Progenitor cell of endocrine pancreas (in vitro differentiated cells): ENCODE measurements at places on chromosomes 1 and 21. TPM values are rescaled to one million over a fixed set of nuclear protein-coding genes. Genes with fewer than 3 reads are reported as not detected.

MPL gene
- total RNA-seq = 0.31 TPM in 1 of 2 replicates, not detected in the other

DNA sequence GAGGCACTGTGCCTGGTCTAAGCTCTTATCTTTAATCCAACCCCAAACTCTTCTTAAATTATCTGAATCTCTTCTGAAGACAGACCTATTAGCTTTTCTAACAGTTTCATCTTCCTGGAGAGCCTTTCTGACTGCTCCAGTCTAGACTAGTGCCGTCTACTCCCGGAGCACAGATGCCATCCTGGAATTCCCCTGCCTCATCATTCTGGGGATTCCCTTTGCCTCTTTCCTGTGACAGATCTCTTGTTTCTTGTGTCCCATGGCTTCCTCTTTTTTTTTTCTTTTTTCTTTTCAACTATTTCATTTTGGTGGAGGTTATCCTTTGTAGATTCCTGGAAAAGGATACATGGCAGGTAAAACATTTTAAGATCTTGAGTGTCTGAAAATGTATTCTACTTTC lies 11.7 kb downstream of the SEMA4A start:
- H3K27me3 ChIP-seq = peaks cover 11% of the 10 kb centered on the region
- no peak for DNase-seq
- peaks cover 2% of the 10 kb centered on the region for H3K36me3 ChIP-seq
- no peak overlapping the region for H3K27ac ChIP-seq
- H3K4me1 ChIP-seq = peaks cover 6% of the 10 kb centered on the region

DNA sequence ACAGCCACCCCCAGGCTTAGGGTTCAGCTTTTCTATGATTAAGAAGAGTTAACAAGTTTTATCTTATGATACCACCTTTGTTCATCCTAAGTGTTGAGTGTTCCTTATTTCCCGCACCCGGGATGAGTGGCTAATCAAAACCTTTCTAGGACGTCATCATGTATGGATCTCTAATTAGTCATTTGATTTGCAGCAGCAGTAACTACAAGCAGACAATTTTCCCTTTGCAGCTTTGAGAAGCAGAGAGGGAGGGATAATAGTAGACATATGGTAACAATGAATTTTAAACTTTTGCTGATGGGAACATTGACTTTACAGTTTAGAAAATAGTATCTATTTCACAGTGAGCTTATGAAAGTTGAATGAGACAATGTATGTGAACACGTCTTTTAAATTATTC lies 30.8 kb upstream of the SLC35F3 start:
- no peaks in the 10 kb centered on the region for H3K36me3 ChIP-seq
- no peaks in the 10 kb centered on the region for H3K4me1 ChIP-seq
- H3K27ac ChIP-seq = no peak overlapping the region
- peaks cover 3% of the 10 kb centered on the region for H3K27me3 ChIP-seq
- H3K4me3 ChIP-seq = no peak overlapping the region
- no peak for DNase-seq

SIM2 gene
- total RNA-seq = 0.31 and 0.38 TPM in 2 replicates

RHBDL2 gene
- not detected in 2 replicates for total RNA-seq

DNA sequence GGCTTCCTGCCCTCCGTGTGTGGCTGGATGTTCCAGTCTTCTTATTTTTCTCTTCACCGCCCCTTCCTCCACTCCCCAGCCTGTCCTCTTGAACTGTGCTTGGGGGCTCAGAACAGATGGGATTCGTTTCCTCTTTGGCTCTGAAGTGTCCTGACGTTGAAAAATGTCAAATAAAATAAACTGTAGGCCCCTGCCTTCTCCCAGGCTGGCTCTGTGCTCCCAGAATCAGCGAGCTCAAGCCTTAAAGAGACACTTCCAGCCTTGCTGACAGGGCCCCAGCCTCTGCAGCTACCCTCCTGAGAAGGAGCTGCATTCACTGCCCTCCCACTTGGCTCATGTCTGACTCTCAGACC lies 104.2 kb upstream of the IPO9 start:
- peaks cover 26% of the 10 kb centered on the region for H3K4me1 ChIP-seq
- DNase-seq = no peak
- H3K4me3 ChIP-seq = no peak overlapping the region
- H3K27me3 ChIP-seq = no peaks in the 10 kb centered on the region

GRCh38 chr1:156114919-156115513 lies 505 bp downstream of the LMNA start:
- H3K36me3 ChIP-seq = peaks cover 13% of the 10 kb centered on the region
- DNase-seq = no peak
- H3K4me1 ChIP-seq = peaks cover 18% of the 10 kb centered on the region
- H3K27ac ChIP-seq = no peak overlapping the region
- peaks cover 8% of the 10 kb centered on the region for H3K27me3 ChIP-seq
- H3K4me3 ChIP-seq = peak overlapping the region; percentile 71

DNA sequence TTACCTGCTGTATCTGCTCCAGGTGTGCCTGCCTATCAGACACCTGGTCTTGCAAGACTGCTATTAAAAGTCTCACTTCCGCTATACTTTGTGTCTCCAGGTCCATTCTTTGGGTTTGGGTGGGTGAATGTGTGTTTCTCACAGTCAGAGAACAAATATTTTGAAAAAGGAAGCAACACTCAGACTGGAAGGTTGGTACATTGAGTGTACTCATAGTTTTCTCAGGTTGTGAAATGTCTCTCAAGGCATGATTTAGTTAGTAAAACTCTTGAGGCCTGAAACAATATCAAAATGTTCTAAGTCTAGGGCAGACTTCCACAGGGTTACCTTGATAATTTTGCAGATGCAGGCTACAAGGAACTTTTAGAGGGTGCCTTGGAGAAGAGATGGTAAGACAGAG lies 429.9 kb upstream of the ZRANB2 start:
- peaks cover 13% of the 10 kb centered on the region for H3K4me1 ChIP-seq
- DNase-seq = no peak
- no peak overlapping the region for H3K4me3 ChIP-seq
- H3K27ac ChIP-seq = peak overlapping the region; percentile 31
- H3K27me3 ChIP-seq = peaks cover 3% of the 10 kb centered on the region

DNA sequence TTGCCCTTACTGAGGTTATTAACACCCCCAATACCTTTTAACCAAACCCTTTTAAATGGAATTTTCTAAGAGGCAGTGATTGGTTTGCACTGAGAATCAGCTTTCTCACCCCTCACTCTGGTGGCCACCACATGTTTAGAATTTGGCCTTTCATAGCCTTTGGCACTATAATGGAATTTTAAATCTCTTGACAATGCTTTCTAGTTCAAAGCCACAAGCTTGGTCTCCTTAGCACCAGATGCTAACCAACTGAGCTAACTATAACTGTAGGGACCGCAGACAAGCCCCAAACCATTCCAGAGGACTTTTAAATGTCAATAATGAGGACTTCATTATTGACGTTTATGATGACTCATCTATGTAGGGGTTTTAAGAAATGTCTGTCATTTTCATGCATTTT lies 238.7 kb upstream of the SNX7 start:
- no peak overlapping the region for H3K27ac ChIP-seq
- peaks cover 15% of the 10 kb centered on the region for H3K4me1 ChIP-seq
- no peaks in the 10 kb centered on the region for H3K27me3 ChIP-seq
- no peaks in the 10 kb centered on the region for H3K36me3 ChIP-seq
- DNase-seq = no peak

DNA sequence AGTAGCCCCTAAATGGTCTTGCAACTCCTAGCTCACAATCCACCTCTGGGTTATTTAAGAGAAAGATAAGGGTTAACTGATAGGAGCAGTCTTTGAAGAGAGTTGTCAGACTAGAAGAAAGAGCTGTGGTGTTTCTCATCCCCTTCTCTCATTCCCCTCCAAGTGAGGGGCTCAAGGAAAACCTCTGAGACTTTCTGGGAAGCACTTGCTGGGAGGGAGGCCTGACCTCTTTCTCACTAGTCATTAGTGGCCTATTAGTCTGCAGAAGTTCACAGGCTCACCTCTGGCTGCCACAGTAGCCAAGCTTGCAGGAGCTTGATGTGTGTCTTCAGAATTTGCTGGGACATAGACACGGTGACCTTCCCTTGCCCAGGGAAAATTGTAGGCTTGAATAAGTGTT lies 6.2 kb upstream of the GPR89A start:
- no peaks in the 10 kb centered on the region for H3K36me3 ChIP-seq
- H3K27me3 ChIP-seq = no peaks in the 10 kb centered on the region
- no peaks in the 10 kb centered on the region for H3K4me1 ChIP-seq
- H3K27ac ChIP-seq = no peak overlapping the region
- DNase-seq = no peak
- no peak overlapping the region for H3K4me3 ChIP-seq

- H3K4me3 ChIP-seq = no peak overlapping the region
- peaks cover 20% of the 10 kb centered on the region for H3K27me3 ChIP-seq
- H3K4me1 ChIP-seq = peaks cover 7% of the 10 kb centered on the region
Observed at GRCh38 chr1:36330940-36331339, 7.5 kb upstream of the EVA1B start.

DNA sequence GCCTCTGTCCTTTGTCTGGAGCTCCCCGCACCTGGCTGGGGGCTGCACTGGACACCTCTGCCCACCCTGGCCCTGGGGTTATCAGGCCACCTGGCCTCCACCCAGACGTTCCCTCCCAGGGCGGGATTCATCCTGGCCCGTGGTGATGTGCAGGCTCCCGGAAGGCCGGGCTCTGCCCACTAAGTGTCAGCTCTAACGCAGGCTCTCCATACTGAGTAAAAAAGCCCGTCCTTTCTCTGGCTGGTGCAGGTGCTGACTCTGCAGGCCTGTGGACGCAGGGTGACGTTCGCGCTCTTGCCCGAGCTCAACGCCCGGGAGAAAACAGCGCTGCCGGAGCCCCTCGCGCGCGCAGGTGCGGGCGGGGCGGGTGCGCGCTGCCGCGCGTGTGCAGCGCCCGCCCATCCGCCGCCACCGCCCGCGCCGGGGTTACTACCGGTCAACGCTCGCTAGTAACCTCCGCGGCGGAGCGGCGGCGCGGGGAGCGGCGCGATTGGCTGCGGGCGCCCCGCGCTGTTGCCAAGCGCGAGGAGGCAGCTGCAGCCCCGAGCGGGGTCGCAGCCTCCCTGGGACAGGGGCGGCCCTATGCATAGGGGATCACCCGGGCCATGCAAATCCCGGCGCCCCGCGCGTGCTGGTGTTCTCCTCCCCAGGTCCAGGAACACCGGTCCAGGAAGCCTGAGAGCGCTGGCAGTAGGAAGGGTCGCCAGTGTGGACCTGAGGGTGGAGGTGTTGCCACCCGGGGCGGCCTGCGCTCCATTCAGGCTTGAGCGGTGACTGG lies 15.7 kb downstream of the ABCG1 start:
- H3K27ac ChIP-seq = peak overlapping the region; percentile 94
- H3K4me3 ChIP-seq = peak overlapping the region; percentile 72
- peaks cover 47% of the 10 kb centered on the region for H3K27me3 ChIP-seq

ARMH1 gene
- 14.9 and 15.0 TPM in 2 replicates for total RNA-seq

BNIPL gene
- total RNA-seq = 0.91 and 0.93 TPM in 2 replicates

DNA sequence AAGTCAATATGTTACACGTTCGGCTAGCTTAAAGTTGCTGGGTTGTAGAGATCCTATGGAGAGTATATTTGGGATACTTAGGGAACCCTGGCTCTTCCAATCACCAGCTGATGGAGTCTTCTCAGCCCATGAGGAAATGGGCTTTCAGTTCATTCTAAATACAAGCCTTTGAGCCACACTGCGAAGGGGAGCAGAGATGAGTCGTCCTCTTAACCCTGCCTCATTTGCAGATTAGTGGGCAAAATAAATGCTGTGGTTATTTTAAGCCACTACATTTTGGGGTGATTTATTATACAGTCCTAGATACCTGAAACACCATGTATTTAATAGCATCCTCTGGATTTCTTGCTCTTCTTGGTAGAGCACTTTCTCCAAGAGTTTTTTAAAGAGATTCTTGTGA lies 19.0 kb upstream of the VCAM1 start:
- DNase-seq = no peak
- H3K4me1 ChIP-seq = peaks cover 3% of the 10 kb centered on the region
- H3K27ac ChIP-seq = no peak overlapping the region
- H3K36me3 ChIP-seq = no peaks in the 10 kb centered on the region

CNR2 gene
- total RNA-seq = not detected in 2 replicates

RPS6KA1 gene
- total RNA-seq = 26.7 and 29.6 TPM in 2 replicates

DNA sequence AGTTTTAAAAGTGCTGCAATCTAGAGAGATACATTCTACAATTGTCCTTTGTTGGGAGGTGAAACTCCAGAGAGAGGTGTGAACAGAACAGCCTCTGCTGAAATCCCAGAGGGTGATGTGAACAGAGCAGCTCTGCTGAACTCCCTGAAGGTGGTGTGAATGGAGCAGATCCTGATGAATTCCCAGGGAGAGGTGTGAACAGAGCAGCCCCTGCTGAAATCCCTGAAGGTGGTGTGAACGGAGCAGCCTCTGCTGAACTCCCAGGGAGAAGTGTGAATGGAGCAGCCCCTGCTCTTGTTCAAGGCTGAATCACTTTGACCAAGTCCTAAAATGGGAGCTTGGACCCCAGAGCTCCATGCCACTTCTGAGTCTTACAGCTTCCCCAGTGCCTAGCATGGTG lies 94.7 kb downstream of the LACTBL1 start:
- no peaks in the 10 kb centered on the region for H3K27me3 ChIP-seq
- H3K4me3 ChIP-seq = no peak overlapping the region

CELA2B gene
- total RNA-seq = not detected in 2 replicates

GRCh38 chr1:175506081-175506480 lies 237.3 kb downstream of the TNR start:
- H3K4me3 ChIP-seq = no peak overlapping the region
- no peak overlapping the region for H3K27ac ChIP-seq
- no peaks in the 10 kb centered on the region for H3K4me1 ChIP-seq

- no peaks in the 10 kb centered on the region for H3K4me1 ChIP-seq
- peaks cover 23% of the 10 kb centered on the region for H3K36me3 ChIP-seq
- H3K27me3 ChIP-seq = no peaks in the 10 kb centered on the region
- no peak overlapping the region for H3K4me3 ChIP-seq
Observed at GRCh38 chr1:43619314-43619790, 30.6 kb upstream of the KDM4A start.

DNA sequence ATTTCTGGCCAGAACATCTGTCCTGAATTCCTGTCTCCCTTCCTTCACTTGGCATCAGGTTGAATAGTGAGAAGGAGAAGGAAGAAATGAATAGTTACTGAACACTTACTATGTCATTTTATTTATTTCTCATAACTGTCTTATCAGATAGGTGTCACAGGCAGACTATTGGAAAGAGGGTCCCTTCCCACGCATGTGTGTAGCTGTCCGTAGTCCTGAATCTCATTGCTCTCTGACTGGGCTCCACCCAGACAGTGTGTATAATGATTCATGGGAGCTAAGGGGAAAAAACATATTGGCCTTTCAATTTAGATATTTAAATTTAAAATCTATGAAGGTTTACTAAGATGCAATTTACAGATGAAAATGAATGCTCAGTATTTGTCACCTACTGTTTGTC lies 86.1 kb downstream of the OMA1 start:
- no peak overlapping the region for H3K4me3 ChIP-seq
- H3K36me3 ChIP-seq = no peaks in the 10 kb centered on the region
- no peak overlapping the region for H3K27ac ChIP-seq
- no peak for DNase-seq
- no peaks in the 10 kb centered on the region for H3K4me1 ChIP-seq
- H3K27me3 ChIP-seq = peaks cover 14% of the 10 kb centered on the region

- H3K36me3 ChIP-seq = peaks cover 20% of the 10 kb centered on the region
- no peak for DNase-seq
- no peak overlapping the region for H3K4me3 ChIP-seq
Observed at GRCh38 chr1:42183210-42183956, 18.8 kb upstream of the GUCA2A start.

GRCh38 chr1:155184835-155185782 lies 11.5 kb downstream of the TRIM46 start:
- H3K4me3 ChIP-seq = no peak overlapping the region
- H3K27me3 ChIP-seq = no peaks in the 10 kb centered on the region
- no peak for DNase-seq
- H3K27ac ChIP-seq = peak overlapping the region; percentile 93
- H3K36me3 ChIP-seq = peaks cover 15% of the 10 kb centered on the region

- no peak for DNase-seq
- H3K27ac ChIP-seq = no peak overlapping the region
- H3K27me3 ChIP-seq = no peaks in the 10 kb centered on the region
- peaks cover 6% of the 10 kb centered on the region for H3K4me1 ChIP-seq
Observed at GRCh38 chr1:155010211-155010918, 7.8 kb downstream of the ZBTB7B start.
